ENCODE measurements at places on chromosomes 5 and 9. TPM values are rescaled to one million over a fixed set of nuclear protein-coding genes. Genes with fewer than 3 reads are reported as not detected.

PRSS3 gene
- 107 TPM for total RNA-seq

FAM53C gene
- total RNA-seq: 12.6 TPM

KIF4B gene
- not detected for total RNA-seq

IFNA5 gene
- total RNA-seq: not detected

All from esophagus mucosa (tissue), 1 donor.